ENCODE measurements at places on chromosomes 16 and 17.

DNA sequence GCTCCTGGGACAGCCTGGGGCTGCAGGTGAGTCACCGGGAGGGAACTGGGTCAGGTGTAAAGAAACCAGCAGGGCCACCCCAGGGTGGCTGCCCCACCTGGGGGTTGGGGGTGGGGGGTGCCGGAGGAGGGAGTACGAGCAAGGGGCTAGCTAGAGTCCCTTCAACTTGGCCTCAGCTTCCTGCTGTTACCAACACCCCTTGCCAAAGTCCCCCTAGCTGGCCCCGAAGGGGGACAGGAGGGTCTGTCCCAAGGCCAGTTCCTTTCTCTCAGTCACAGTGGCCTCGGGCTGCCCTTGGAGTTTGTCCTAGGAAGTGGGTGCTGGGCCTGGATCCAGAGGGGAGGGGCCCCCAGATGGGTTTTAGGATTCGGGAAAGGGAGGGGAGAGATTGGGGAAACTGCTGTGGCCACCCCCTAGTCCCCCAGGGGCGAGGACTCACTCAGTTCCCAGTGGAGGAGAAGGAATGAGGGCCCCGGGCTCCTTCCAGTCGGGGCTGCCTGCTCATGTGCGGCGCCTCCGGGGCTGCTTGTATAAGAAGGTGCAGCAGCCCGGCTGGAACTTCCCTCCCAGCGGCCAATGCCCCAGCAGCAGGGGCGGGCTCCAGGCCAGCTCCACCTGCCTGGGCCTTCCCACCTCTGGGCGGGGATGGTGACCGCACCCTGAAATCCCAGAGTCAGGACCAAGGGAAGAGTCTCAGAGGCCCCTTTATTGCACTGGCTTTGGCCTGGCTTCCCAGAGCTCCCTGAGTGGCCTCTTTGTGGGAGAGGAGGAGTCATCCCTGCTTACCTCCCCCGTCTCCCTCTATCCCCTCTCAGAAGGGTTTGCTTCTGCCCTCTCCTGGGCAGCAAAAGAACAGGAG is 7.3 kb downstream of the ARHGAP27 start:
- H3K27ac ChIP-seq: peak overlapping the region; percentile 50
- H3K4me1 ChIP-seq: peaks cover 28% of the 10 kb centered on the region
- H3K4me3 ChIP-seq: peak overlapping the region; percentile 71
- H3K27me3 ChIP-seq: no peaks in the 10 kb centered on the region
- H3K36me3 ChIP-seq: peaks cover 36% of the 10 kb centered on the region
- DNase-seq: peak; percentile 97

- H3K4me3 ChIP-seq: no peak overlapping the region
- no peak for DNase-seq
- no peaks in the 10 kb centered on the region for H3K27me3 ChIP-seq
- H3K4me1 ChIP-seq: peaks cover 14% of the 10 kb centered on the region
Observed at GRCh38 chr17:77481476-77482374, 341.0 kb downstream of the SEC14L1 start.

DNA sequence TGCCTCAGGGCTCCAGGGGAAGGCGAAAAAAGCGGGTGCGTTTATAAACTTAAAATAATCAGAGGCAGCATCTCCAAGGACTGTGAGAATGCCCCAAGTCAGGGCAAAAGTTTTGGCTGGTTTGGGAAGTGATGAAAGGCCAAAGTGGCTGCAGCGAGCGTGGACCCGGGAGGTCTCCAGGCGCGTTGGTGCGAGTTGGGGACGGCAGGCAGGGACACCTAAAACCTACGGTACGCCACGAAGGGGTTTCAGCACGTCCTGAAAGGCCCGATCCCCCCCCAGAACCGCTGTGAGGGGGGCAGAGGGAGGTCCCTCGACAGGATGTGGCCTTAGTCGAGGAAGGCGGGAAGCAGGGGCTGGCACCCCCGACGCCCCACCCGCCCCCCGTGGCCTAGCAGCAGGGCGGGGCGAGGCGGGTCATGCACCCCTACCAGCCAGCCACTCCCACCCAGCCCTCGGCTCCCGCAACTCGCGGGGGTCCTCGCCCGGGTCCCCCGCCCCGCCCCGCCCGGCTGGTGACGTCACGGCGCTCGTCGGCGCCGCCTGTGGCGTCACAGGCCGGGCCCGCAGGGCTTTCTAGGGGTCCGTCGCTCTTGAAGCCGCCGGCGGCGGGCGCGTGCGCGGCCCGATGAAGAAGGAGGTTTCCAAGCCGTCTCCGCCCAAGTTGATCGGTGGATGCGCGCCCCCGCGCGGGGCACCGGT is at the start of gene MYCBPAP:
Gene MYCBPAP, plus strand, starts transcription at position 569 of the 702 bp plus-strand sequence. CDS start 236 bp downstream, outside the sequence.
- H3K36me3 ChIP-seq: peaks cover 6% of the 10 kb centered on the region
- H3K27me3 ChIP-seq: no peaks in the 10 kb centered on the region
- DNase-seq: no peak
- peak within 1 kb of the TSS; percentile 28 for H3K4me3 ChIP-seq
- peaks cover 24% of the 10 kb centered on the region for H3K4me1 ChIP-seq

DNA sequence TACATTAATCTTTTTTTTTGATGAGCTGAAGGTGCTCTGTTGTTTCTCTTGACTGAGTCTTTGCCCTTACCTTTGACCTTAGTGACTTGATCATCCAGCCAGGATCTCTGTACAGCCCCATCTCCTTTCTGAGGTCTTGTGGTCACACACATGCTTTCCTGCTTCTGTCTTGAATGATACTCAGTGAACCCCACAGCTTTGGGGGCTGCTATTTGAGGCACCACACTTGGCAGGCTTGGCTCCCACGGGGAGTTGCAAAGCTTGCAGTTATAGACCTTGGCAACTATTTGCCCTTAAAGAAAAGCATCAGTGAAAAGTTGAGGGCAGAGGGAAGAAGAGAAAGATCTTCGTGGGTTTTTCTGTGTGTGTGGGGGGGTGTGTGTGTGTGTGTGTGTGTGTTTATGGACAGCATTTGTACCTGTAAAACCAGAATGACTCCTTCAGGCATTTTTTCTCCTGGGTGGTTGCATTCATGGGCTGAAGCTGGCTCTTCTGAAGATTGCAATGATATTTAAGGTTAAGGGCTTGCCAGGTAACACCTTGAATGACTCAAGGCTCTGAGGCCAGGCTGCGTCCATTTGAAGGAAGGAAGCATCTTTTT is 101.6 kb downstream of the MSI2 start:
- no peak for DNase-seq
- H3K36me3 ChIP-seq: peaks cover 9% of the 10 kb centered on the region
- H3K27me3 ChIP-seq: no peaks in the 10 kb centered on the region
- H3K27ac ChIP-seq: no peak overlapping the region

DNA sequence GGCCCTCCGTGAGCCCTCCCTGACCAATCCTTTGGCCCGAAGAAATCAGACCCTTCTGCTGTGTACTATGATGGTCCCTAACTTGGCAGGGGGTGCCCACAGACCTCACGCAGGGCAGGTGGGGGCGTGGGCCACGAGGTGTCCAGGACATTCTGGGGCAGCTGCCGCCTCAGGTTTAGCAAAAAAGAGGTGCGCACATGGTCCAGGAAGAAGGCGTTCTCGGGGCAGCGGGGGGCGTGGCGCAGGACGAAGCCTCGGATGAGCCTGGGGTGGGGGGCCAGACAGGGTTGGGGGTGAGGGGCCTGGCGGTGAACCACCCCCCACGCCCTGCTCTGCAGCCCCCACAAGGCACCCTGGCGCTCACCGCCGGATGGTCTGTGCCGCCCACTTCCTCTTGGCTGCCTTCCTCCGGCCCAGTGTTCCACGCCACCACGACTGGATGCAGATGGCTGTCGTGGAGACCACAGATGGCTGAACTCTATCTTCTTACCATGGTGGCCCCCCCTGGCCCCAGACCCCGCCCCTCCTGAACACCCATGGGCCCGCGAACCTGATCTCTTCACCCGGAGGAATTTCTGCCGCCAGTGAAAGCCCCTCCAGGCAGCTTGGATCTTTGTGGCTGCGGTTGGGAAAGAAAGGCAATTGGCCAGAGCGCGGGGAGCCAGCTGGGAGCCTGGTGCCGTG is 14.2 kb upstream of the CRK start:
- peaks cover 74% of the 10 kb centered on the region for H3K36me3 ChIP-seq
- H3K27me3 ChIP-seq: no peaks in the 10 kb centered on the region
- no peak overlapping the region for H3K27ac ChIP-seq
- H3K4me3 ChIP-seq: no peak overlapping the region
- no peak for DNase-seq

- no peak overlapping the region for H3K4me3 ChIP-seq
- no peaks in the 10 kb centered on the region for H3K4me1 ChIP-seq
- no peaks in the 10 kb centered on the region for H3K36me3 ChIP-seq
- no peak overlapping the region for H3K27ac ChIP-seq
- DNase-seq: no peak
- peaks cover 16% of the 10 kb centered on the region for H3K27me3 ChIP-seq
Observed at GRCh38 chr16:22710326-22710725, 103.6 kb upstream of the HS3ST2 start.

DNA sequence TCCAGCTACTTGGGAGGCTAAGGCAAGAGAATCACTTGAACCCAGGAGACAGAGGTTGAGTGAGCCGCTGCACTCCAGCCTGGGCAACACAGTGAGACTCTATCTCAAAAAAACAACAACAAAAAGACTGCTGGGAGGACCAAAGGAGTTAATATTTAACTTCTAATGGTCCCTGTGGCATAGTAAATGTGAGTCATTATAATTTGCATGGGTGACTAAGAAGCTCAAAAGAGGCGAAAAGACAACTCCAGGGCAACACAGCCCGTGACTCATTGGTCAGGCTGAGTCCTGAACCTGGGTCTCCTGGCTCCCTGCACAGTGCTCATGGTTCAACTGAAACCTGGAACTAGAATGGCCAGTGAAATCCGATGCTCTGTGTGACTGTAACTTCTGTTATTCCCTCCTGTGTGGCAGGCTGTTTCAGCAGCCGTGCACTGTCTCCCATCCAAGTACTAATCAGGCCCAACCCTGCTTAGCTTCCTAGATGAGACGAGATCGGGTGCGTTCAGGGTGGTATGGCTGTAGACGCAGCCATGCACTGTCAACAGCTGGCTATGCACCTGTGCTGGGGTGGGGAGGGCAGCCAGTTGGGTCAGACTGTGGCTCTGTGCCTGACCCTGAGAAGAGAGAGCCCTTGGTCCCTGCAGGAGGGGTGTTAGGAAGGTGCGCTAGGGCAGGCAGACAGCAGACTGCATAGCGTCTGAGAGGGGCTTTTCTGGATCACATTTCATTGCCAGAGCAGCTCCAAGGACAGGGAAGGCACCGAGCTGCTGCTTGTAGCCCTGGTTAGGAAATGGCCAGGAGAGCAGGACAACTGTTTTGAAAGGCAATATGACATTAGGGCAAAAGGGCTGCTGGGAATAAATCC is 14.5 kb upstream of the GPRC5C start:
- H3K27me3 ChIP-seq: no peaks in the 10 kb centered on the region
- no peak overlapping the region for H3K4me3 ChIP-seq
- peaks cover 5% of the 10 kb centered on the region for H3K4me1 ChIP-seq
- H3K36me3 ChIP-seq: no peaks in the 10 kb centered on the region

- H3K4me3 ChIP-seq: no peak overlapping the region
- no peaks in the 10 kb centered on the region for H3K4me1 ChIP-seq
- no peak for DNase-seq
Observed at GRCh38 chr17:30534938-30535921, 58.0 kb downstream of the GOSR1 start.

GRCh38 chr16:21666772-21667171 is 3.0 kb downstream of the OTOA start:
- H3K4me1 ChIP-seq: no peaks in the 10 kb centered on the region
- no peak overlapping the region for H3K4me3 ChIP-seq
- H3K27me3 ChIP-seq: peaks cover 14% of the 10 kb centered on the region
- DNase-seq: no peak
- H3K36me3 ChIP-seq: peaks cover 4% of the 10 kb centered on the region

Measured in MCF 10A (cell line).